Aortic smooth muscle cell (primary cell): ENCODE measurements at places on chromosomes 16 and 17. TPM values are rescaled to one million over a fixed set of nuclear protein-coding genes. Genes with fewer than 3 reads are reported as not detected.

TVP23C gene
- total RNA-seq: 19.9 and 31.6 TPM in 2 replicates

OTOP3 gene
- total RNA-seq: not detected in 2 replicates

PRDM7 gene
- total RNA-seq: not detected in 2 replicates

GNG13 gene
- total RNA-seq: not detected in 2 replicates

CCNF gene
- 9.5 and 17.3 TPM in 2 replicates for total RNA-seq

ABCC12 gene
- total RNA-seq: not detected in 2 replicates

C16orf86 gene
- total RNA-seq: 3.9 and 4.8 TPM in 2 replicates

ARL5C gene
- under 0.01 and 0.06 TPM in 2 replicates for total RNA-seq

PRR15L gene
- not detected in 2 replicates for total RNA-seq

KRTAP16-1 gene
- total RNA-seq: not detected in 2 replicates

PRSS53 gene
- total RNA-seq: 1.3 and 1.5 TPM in 2 replicates

CEMP1 gene
- total RNA-seq: 0.12 TPM in 1 of 2 replicates, not detected in the other

KRTAP4-3 gene
- not detected in 2 replicates for total RNA-seq

CDH11 gene
- total RNA-seq: 405 and 777 TPM in 2 replicates

PRSS36 gene
- 0.53 and 0.62 TPM in 2 replicates for total RNA-seq

NCOR1 gene
- 90.5 and 113 TPM in 2 replicates for total RNA-seq

KRTAP2-3 gene
- not detected in 2 replicates for total RNA-seq

CCDC40 gene
- total RNA-seq: 2.7 and 2.9 TPM in 2 replicates

CDH5 gene
- 9.6 and 16.1 TPM in 2 replicates for total RNA-seq

CACNA1G gene
- total RNA-seq: 0.37 and 0.40 TPM in 2 replicates

CSH1 gene
- not detected in 2 replicates for total RNA-seq

CCL16 gene
- not detected in 2 replicates for total RNA-seq

STX8 gene
- 99.2 and 121 TPM in 2 replicates for total RNA-seq

CA7 gene
- not detected in 2 replicates for total RNA-seq

MYH11 gene
- 0.13 and 0.44 TPM in 2 replicates for total RNA-seq
